ENCODE measurements at places on chromosomes 7 and 10.

DNA sequence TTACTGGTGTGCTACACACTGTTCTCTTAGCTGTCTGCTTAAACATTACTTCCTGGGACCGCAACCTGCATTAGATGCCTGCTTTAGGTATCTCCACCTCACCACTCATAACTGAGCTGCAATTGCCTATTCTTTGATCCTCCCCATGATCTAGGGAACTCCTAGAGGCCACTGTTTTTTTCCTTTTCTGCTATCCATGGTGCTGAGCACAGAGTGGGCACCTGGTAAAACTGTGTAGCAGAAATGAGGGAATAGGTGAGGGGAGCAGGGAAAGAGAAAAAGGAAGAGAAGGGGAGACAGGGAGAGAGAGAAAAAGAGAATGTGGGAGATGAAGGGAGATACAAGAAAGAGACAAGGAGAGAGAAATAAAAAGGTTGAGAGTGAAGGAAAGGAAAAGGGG is 434.9 kb downstream of the ADRA2A start:
- DNase-seq = no peak

DNA sequence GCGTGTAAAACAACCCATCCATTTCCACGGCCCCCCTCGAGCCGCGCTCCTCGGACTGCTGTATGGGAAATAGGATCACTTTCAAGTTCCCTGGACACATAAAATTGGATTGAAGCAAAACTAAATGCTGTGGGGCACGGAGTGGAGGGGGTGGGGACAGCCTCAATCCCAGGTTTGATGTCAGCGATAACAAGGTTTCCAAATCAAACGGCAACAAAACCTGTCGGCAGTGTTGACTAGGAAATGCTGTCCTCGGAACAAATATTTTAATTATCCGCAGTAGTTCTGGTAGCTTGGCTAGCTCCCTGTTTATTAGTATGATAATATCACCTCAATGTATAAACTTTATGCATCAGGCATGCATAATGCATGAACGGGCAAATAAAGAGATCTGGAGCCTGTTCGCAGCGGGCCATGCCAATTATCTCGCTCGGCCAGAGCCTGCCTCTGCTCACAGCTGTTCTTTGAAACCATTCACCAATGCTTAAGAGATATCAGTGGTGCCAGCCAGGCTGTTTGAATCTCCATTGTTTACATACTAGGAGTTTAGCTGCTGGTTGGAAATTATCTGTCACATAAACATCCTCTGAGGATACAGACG is 161.1 kb downstream of the PAXIP1 start:
- no peak for DNase-seq

GRCh38 chr7:158957921-158958491 is 101.6 kb downstream of the DYNC2I1 start:
- DNase-seq = no peak

DNA sequence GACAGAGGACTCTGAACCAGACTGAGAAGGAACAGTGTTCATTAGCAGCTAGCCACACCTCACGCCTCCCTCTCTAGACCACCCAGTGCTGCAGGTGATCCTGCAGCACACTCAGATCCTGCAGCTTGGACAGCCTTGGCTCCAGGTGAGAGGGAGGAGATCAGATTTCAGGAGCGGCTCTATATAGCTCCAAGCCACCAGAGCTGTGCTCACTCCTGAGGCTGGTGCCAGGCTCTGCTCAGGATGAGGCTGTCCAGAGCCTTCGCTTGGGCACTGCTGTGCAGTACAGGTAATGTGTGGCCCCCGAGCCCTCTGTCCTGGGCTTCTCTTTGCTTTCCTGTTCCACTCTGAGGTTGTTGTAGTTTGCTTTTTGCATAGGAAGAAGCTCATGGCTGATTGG is 42.4 kb downstream of the C10orf120 start:
- DNase-seq = no peak

GRCh38 chr10:119734396-119735332 is 8.8 kb downstream of the INPP5F start:
- DNase-seq = peak; percentile 59

Measured in ACHN (cell line).